ENCODE measurements at places on chromosomes 11 and 22.

- no peak for DNase-seq
Observed at GRCh38 chr11:94129512-94130297, 1.1 kb downstream of the PANX1 start.

DNA sequence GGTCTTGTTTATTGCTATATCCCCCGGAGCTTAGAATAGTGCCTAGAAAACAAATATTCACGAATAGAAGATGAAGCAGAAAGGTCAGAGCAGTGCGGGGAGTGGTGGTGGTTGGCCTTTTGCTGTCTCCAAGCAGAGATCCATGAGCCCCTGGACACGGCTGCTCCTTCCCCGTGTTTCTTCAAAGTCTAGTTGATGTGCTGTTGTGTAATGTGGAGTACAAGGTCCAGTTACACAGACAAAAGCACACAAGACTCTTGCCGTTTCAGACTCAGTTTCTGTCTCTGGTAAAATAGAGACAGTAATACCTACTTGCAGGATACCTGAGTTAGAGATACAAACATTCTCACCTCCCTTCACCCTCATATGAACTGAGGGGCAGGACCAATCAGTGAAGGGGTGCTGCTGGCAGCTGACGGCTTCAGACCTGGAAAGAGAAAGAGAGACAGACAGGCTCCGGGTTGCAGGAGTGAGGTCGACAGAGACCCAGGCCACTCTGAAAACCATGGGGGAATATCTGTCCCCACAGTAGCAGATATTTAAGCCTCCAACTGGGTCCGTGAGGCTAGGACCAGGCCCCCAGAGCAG, 56.2 kb downstream of the RASSF10 start:
- no peak for DNase-seq

GRCh38 chr22:45770506-45770905, 98.9 kb downstream of the ATXN10 start:
- no peak for DNase-seq

GRCh38 chr11:116595305-116595880, 177.4 kb downstream of the BUD13 start:
- no peak for DNase-seq

GRCh38 chr22:35204807-35205775, 52.2 kb upstream of the HMGXB4 start:
- no peak for DNase-seq

- DNase-seq: no peak
Observed at GRCh38 chr11:134475951-134476350, 63.9 kb upstream of the B3GAT1 start.

DNA sequence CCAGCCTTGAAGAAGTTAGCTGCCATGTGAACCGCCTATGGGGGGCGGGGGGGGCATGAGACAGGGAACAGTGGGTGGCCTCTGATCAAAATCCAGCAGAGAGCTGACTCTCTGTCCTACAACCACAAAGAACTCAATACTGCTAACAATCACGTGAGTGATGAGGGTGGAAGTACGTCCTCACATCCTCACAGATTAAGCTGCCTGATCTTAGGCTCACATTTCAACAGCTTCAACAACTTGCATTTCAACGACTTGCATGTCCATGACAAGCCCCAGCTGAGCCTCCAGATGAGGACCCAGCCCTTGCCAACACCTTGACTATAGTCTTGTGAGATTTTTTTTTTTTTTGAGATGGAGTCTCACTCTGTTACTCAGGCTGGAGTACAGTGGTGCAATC, 51.6 kb downstream of the CLMP start:
- DNase-seq: no peak

DNA sequence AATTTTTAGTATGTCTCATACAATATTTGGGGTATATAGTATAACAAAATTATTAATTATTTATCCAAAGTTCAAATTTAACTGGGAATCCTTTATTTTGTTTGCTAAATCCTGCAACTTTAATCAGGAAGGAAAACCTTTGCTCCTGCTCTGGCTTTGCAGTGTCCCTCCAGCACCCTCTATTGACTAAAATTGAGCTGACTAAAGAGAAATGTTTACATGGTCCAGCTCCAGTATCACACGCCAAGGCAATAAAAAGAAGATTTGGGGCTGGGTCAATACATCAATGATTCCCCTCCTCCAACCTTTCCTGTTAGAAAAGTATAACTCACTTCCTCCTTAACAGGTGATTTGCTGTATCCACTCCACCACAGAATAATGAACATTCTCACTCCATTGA, 153.0 kb upstream of the LRRC4C start:
- no peak for DNase-seq

DNA sequence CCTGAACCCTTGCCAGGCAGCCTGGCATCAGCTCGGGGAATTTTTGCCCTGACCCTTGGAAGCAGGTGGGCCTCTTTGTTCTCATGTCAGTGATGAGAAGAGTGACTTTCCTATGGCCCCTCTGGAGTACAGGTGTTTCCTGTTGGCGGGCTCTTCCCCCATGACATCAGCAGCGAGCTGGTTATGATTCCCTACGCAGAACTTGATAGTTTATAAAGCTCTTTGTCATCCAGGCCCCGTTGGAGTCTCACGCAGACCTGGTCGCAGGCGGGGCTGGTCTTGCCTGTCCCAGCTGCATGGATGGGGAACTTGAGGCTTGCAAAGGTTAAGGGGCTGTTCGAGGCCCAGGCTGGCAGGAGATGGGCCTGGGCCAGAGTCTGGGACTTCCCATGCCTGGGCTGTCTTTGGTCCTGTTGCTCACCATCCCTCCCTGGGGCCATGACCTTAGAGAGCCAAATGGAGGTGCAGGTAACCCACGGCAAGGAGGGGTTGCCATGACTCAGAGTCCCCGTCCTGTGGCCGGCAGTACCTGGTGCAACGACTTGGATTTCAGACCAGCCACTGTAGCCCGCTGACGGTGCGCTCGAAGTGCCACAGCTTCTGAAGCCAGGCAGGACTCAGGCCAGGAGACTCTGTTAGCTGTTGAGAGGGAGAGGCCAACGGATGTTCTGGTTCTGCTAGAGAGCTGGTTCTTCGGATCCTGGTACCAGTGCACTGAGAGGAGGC, 45.9 kb upstream of the PPP6R3 start:
- DNase-seq: no peak

DNA sequence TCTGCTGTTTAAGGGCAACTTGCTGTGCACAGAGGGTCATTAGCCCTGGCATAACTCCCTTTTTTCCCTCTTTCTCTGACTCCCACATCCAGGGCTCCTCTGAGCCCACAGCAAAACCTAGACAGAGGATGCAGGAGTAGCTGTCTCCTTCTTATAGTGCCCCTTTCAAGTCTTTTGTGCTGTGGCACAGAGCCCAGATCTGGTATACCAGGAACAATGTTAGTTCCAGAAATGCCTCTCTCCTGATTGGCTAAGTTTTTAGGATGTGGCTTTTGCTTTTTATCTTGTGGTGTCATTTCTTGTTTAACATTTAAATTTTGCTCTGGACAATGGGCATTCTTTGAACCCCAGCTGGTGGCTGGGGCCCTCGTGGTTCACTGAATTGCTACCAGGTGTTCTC, 25.6 kb upstream of the RRM1 start:
- no peak for DNase-seq

- DNase-seq: peak; percentile 89
Observed at GRCh38 chr22:25110846-25111578, 88.6 kb upstream of the CRYBB3 start.

DNA sequence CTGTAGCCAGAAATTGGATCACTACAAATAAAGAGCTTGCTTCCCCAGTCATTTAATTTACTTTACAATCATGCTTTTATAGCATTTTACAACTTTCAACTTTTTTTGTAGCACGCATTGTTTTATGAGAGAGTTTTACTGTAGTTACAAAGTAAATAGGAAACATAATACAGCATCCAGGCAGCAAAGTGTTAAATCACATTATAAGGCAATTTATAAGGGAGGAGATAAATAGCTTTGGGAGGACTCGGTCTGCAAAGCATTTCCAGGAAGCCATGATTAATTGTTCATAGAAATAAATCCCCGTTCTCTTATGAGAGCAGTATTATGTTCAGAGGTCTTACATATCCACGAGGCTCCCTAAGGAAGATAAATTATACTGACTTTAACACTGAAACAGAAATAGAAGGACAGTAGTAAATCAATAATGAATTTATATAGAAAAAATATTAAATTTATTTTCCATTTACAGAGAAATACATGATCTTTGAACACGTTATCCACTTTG, 792.6 kb upstream of the RAG2 start:
- no peak for DNase-seq

DNA sequence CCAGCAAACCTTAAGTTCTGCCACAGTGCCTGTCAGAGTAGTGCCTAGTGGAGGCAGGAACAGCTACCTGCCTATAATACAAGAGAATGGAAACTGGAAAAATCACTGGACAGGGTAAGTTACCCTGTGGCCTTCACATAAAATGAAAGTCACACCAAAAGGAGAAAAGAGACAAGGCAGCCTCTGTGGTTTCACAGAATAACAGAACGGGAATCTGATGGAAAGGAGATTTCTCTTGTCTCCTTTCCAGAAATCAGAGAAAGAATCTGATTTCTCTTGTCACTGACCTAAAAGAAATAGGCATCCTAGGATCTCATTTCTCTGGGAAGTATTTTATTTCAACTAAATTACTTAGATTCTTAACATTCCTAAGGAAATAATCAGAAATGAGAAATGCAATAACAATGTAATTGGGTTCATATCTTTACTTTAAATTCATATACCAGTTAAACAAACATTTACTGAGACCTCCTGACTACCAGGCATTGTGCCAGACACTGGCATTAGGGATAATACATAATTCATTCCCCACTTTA, 41.6 kb downstream of the PRCP start:
- no peak for DNase-seq

- no peak for DNase-seq
Observed at GRCh38 chr11:29025001-29025400, 916.8 kb downstream of the METTL15 start.

DNA sequence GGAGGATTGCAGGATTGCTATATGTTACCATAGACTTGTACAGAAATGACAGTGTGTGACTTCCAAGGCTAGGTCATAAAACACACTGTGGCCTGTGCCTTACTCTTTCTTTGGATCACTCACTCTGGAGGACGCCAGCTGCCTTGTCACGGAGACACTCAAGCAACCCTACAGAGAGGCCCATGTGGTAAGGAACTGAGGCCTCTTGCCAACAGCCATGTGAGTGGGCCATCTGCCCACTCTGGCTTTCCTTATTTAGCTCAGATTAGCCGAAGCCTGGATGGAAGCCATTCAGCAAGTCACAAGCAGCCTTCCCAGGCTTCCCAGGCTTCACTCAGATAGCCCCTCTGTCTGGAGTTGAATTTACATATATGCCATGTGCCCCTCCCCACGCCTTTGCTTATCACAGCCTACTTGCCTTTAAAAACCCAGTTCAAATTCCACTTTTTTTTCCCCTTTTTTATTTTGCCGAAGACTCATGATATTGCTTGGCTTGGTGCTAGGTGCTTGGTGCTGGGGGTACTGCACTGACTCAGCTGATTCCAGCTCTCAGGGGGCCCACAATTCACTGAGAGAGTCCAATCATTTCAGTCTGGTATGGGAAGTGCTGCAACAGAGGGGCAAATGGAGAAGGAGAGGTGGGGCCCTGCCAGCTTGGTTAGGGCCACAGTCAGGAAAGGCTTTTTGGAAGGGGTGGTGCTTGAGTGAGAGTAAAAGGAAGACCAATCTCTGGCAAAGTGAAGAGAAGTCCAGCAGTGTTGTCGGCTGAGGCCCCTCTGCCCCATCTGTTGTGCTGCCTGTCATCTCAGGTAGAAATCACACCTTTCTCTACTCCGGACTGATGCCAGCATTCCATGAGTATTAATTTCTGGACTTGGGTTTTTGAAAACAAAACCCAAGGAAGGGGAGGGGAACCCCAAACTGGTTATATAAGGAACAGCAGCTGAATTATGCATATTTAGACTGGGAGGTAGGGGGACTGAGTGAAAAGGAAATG, 14.5 kb upstream of the P4HA3 start:
- no peak for DNase-seq

DNA sequence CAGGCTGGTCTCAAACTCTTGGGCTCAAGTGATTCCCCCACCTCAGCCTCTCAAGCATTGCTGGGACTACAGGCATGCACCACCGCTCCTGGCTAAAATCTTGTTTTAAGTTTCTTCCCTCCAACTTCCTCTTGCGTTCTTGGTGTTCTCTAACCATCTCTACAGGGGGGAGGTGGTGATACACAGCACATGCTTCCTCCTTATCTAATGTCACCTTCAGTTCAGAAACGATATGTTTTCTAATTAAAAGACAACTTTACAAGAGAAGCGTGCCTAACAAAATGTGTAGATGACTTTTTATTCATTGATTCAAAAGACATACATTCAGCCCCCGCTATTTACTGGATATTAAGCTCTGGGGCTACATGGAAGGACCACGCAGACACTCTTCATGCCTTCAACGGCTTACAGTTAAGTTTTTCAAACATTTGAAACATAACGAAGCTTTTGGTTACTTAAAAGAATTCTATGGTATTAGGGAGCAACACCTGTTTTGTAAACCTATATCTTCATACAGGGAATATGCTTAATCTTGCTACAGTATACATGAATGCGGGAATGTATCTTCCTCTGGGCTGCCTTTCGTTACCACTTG, 933 bp upstream of the DLAT start:
- DNase-seq: no peak

DNA sequence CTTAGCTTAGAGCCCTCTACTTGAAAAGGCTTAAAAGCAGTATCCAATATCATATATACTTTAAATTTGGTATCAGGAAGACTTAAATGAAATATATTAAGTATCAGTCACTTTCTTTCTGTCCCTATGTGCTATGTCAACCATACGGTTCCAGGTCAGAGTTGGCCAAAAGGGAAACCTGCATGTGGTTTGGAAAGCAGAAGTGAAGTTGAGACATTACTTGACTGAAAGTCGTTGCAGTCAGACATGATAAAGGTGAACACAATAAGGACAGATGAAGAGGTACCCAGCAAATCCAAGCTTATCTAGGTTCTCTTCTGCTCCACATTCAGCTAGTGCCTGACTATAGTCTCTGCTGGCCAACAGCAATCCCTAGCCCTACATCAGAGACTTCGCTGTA, 336.8 kb downstream of the KCNA4 start:
- no peak for DNase-seq

DNA sequence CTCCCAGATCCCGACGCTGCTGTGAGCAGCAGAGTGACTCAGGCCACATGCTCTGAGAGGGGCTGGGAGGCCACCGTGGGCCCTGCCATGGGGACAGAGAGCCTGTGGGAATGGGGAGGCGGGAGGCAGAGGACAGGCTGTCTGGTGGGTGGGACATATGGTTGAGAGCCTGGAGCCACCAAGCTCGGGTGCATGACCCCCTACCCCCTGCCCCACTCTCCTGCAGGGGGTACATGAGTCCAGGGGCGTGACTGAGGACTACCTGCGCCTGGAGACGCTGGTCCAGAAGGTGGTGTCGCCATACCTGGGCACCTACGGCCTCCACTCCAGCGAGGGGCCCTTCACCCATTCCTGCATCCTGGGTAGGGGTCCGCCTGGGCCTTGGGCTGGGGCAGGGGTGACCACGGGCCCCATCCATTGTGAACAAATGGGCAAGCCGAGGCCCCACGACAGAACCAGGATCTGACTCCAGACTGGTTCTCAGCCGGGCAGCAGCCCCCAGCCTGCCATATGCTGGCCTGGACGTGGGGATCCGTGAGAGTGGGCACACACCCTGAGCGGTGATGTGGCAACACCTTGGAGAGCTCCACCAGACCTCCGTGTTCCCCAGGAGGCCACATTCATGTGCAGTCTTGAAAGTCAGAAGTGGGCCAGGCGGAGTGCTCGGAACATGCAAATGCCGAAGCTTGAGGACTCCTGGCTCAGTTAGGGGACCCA, 17.4 kb upstream of the ARHGAP8 start:
- no peak for DNase-seq
